Activated CD8-positive, alpha-beta T cell treated with anti-CD3 and anti-CD28 coated beads, Interleukin-2, amount 10 ng/mL, durations not matched to agents 7 days and 5 days (primary cell): ENCODE measurements at places on chromosomes 7 and 10.

DNA sequence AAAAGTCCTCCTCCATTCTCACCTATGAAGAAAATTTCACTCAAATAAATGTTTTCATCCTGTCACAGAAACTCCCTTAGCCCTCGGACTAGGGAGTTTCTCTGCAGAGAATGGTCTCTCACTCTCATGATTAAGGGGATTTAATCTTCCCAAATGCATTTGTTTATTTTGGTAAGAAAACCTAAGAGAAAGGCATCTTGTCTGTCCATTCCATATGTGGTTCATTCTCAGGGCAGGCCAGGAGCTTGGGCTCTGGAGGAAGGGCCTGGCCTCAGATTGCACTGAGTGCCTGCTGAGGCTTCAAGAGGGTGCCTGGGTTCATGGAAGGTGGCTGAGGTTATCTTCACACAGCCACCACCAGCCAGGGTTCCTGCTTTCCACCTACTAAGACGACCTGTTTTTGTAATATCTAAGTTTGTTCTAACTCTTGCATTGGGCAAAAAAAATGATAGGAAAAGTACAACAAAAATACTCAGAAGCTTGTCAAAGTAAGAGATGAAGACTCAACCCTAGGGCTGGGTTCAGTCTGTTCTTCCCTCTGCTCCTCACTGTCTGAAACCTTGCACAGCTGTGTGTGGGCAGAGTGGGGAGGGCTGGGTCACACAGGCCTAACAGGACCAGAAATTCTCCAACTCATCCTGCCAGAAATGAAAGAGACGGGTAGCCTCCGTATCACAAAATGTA is 186.7 kb downstream of the CXCL12 start:
- DNase-seq, result no peak

DNA sequence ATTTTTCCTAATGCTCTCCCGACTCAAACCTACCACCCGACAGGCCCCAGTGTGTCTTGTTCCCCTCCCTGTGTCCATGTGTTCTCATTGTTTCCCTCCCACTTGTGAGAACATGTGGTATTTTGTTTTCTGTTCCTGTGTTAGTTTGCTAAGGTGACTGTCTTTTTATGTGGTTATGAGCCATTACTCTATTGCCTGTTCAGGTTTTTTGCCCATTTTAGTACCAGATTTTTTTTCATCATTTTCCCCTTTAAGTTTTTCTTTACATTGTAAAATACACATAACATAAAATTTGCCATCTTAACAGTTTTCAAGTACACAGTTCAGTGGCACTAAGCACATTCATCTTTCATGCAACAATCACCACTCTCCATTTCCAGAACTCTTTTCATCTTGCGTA is 133.5 kb downstream of the GPR158 start:
- no peak for DNase-seq

DNA sequence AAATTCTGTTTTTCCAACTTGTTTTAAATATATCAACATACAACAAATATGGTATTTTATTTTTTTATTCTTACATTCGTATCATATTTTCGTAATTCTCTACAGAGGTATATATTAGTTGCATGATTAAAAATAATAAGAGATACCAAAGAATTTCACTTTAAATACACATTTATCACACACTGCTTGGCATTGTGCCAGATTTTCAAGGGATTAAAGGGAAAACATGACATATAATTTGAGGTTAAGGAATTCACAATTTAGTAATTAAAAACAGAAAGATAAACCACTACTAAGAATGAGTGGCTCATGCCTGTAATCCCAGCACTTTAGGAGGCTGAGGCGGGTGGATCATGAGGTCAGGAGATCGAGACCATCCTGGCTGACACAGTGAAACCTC is 484.7 kb upstream of the SORCS1 start:
- no peak for DNase-seq

- DNase-seq, result no peak
Measured at GRCh38 chr10:123427165-123427786, 238.9 kb upstream of the GPR26 start.

DNA sequence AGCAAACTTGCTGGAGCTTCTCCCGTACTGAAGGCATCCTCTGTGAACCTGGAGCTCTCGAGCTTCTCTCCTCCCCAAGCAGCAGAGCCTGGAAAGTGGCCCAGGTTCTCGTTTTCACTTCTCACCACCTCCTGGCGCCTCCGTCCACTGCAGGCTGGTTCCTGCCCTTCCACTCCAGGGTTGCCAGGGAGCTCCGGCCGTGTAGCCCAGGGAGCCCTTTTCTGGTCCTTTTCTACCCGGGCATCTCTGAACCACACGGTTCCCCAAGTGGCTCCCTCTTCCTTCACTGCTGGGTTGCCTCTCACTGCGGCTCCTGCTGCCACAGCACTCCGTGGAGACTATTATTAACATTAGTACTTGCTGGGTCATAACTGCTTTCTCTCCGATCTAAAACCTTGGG is 208.6 kb upstream of the PPP2R2D start:
- DNase-seq, result no peak

DNA sequence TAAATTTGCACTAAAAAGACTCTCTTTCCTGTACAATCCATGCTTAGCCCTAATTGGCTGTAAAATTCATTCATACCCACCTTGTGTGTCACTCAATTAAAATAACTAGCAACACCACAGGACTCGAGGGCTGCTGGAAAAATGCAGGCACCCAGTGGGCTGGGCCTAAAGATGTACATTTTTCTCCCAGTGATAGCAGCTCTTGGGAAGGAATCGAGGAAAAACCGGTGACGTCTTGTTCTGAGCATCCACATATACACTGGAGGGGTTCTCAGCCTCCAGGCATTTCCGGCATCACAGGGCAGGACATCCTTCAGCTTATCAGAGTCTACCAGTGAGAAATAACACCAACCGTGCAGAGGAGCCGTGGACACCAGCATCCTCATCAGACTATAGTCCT is 85.8 kb upstream of the PITRM1 start:
- DNase-seq, result no peak

GRCh38 chr7:149459540-149460452 is 1.1 kb downstream of the ZNF777 start:
- no peak for DNase-seq

GRCh38 chr10:99531026-99531695 is 1.6 kb upstream of the NKX2-3 start:
- no peak for DNase-seq
